Kidney tubule cell (primary cell): ENCODE measurements at places on chromosomes 1 and 21.

GRCh38 chr1:15760520-15761211 lies 2.1 kb downstream of the FBLIM1 start:
- DNase-seq: peak; percentile 75

- no peak for DNase-seq
Measured at GRCh38 chr1:109138358-109138757, 24.4 kb downstream of the ELAPOR1 start.

- no peak for DNase-seq
Measured at GRCh38 chr1:12556368-12556930, 61.6 kb downstream of the DHRS3 start.

GRCh38 chr21:41615613-41616012 lies 107.7 kb upstream of the TMPRSS2 start:
- peak; percentile 48 for DNase-seq

DNA sequence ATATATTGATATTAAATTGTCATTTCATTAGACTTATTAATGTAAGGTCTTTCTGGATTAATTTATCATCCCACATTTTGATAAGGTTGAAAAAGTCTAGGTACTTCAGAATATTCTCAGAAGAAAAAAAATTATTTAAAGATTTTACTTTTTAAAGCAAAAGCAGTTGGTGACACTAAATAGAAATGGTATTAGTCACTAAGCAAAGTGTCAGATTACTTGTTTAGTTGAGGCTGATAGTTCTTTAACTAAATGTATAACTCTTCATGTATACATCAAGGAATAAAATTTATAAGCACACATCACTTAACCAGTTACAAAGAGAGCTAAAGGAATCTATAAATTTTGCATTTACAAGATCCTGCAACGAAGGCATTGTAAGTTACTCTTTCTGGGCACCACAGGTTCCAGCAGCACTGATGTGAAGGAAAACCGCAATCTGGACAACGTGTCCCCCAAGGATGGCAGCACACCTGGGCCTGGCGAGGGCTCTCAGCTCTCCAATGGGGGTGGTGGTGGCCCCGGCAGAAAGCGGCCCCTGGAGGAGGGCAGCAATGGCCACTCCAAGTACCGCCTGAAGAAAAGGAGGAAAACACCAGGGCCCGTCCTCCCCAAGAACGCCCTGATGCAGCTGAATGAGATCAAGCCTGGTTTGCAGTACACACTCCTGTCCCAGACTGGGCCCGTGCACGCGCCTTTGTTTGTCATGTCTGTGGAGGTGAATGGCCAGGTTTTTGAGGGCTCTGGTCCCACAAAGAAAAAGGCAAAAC lies 101.1 kb downstream of the ADARB1 start:
- DNase-seq: no peak

GRCh38 chr1:203456577-203456976 lies 19.0 kb upstream of the PRELP start:
- DNase-seq: no peak

- DNase-seq: peak; percentile 72
Measured at GRCh38 chr1:91864017-91864700, 21.8 kb downstream of the TGFBR3 start.

DNA sequence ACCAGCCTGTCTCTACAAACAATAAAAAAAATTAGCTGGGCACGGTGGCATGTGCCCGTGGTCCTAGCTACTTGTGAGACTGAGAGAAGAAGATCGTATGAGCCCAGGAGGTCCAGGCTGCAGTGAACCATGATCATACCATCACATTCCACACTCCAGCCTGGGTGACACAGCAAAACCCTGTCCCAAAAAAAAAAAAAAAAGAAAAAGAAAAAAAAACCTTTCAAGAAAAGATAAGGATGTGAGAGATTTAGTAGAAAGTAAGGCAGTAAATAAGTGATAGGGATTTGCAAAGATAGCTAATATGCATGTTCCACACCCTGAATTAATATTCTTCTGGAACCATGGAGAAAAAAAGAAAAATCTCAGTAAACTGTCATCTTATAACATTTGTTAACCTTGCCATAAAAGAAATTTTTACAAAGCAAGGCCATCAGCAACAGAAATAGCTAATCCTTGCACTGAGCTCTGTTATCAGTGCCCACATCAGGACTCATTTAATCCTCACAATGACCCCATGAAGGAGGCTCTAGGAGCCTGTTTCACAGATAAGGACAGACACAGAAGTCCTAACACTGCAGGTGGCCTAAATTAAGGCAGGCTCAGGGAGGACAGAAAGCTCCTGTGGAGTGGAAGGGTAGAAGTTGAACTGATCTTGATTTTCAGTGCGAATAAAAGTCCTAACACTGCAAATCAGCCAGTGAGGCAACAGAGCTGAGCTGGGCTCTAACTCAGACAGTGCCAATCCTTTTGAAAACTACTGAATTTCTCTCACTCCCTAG lies 7.6 kb downstream of the GNB1 start:
- peak; percentile 61 for DNase-seq

DNA sequence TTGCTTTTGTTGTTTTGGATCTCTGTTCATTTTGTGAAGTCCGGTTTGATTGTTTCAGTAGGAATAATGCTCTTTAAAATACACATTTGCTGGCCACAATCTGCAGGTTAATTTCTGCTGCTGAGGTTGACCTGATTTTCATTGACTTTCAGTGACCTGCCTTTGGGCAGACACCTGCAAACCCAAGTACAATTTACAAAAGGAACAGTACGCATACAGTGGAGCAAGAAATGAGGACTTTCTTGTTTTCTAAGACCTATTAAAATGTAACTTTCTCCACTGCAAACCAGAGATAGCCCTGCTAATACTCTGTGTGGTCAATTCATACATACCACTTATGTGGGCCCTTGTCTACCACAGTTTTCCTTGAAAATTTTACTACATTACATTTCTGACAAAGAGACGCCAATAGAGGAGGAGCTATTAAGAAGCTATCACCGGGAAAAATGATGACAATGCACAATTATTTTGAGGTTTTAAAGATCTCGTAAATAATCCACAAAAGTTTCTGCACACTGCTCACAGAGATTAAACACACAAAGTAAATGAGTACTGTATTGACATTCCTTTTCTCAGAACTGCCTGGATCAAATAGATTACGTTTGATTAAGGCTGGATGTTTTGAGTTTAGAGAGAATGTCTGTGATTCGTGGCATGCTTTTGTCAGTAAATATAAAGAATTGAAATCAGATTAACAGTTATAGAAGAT lies 141.9 kb downstream of the SDCCAG8 start:
- no peak for DNase-seq

- DNase-seq: peak; percentile 89
Measured at GRCh38 chr1:186187601-186188000, 187.5 kb downstream of the TPR start.

DNA sequence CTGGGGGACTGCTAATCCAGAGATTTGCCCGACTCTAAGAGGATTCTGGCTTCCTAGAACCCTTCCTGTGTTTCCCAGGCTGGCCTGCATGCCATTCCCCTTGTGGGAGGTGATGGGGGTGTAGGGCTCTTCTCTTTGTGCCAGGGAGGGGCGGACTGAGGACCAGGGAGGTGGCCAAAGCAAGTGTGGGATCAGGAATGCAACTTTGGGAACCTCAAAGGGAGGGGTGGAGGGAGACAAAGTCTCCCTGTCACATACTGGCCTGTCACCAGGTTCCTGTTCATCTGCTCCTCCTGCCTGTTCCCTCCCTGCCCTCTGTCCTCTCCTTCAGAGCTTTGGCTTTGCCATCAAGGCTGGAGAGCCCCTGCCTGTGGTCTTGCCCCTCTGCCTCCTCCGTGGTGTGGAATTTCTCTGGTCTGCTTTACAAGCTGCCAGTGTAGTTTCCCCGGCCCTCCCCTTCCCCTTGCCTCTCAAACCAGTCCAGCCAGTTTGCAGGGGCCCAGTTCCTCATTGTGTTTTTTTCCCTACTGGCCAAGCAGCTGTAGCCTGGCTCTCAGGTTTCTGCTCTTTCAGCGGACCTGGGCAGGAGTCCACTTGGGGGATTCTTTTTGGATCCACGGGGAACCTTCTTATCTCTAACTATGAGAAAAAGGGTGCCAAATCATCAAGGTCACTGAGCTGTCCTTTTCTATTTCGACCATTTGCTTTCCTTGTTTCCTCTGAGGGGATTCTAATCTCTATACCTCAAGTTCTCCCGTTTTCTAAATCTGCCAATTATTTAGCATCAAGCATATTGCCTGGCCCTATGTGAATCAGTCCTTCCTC lies 1.8 kb downstream of the CGN start:
- peak; percentile 73 for DNase-seq

DNA sequence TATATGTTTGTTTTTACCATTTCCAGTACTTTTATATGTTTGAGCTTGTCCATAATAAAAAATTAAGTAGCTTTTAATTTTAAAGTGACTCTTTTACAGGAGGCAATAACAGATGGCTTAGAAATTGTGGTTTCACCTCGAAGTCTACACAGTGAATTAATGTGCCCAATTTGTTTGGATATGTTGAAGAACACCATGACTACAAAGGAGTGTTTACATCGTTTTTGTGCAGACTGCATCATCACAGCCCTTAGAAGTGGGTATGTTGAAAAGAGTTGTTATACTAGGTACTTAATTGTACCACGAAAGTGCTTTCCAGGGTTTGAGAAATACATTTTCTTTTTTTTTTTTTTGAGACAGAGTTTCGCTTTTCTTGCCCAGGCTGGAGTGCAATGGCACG lies 46.1 kb downstream of the RNF2 start:
- no peak for DNase-seq

DNA sequence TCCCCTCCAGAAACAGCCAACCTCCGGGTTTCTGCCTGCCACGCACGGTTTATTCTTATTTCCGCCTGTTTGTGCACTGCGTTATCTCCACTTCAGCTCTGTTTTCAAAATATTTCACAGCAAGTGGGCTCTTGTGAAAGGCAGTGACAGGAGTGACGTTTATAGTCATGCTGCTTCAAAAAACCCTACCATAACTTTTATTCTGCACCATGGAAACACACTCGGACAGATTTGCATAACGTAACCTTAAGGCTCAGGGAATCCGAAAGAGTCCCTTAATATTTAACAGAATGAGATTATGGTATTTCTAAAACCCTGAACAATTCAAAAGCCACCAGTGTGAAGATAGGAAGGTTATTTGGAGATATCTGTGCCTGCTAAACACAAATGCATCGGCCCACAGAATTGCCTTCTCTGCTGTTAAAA lies 782 bp upstream of the SDE2 start:
- DNase-seq: peak; percentile 47

DNA sequence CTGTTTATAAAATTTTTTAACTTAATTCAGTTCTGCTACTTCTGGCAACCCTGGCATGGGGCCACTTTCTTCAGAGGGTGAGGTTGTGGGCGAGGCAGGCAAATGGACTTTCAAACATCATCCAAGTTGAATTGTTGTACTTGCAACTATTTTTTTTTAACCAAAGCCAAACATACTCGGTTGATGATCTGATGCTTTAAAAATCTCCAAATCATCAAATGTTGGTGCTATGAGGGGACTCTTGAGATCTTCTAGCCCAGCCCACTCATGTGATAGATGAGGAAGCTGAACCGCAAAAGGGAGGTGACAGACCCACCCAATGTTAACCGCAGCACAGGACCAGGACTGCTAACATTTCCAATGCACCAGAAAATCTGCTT lies 6.7 kb downstream of the SLC1A7 start:
- peak; percentile 60 for DNase-seq

- peak; percentile 74 for DNase-seq
Measured at GRCh38 chr21:14889080-14889810, 175.6 kb downstream of the NRIP1 start.

DNA sequence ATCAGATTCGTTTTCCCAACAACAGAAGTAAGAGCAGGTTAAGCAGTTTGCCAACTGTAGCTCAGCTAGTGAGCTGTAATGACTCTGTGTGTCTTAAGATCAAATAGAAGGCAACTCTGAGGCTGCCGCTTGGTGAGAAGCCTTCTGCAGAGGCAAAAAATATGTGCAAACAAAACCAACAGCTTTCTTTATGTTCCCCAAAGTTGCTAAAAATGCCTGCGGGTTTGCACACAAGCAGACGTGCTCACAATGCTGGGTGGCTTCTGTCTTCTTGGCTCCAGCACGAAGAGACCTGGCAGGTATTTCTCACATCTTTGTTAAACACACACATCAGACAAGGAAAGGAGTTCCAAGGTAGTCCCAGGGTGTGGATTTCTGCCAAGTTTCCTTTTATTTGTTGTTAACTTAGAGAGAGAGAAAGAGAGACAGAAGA lies 158.9 kb upstream of the JUN start:
- peak; percentile 21 for DNase-seq

DNA sequence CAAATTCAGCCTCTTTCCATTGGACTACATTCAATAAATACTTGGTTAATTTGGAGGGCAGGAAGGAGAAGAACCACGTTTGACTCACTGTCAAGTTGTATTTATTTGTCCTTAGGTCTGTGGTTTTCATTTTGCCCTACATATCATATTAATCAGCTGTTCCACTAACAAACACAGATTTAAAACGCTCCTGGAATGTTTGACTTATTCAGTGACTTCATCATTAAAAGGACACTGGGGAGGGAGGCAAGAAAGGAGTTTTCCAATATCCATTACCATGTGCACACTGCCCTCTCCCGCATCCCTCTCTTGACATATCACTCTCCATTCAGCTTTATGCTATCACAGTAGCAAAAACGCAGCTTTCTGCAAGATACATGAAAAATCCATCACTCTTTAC lies 98.2 kb upstream of the C1orf87 start:
- DNase-seq: peak; percentile 47

DNA sequence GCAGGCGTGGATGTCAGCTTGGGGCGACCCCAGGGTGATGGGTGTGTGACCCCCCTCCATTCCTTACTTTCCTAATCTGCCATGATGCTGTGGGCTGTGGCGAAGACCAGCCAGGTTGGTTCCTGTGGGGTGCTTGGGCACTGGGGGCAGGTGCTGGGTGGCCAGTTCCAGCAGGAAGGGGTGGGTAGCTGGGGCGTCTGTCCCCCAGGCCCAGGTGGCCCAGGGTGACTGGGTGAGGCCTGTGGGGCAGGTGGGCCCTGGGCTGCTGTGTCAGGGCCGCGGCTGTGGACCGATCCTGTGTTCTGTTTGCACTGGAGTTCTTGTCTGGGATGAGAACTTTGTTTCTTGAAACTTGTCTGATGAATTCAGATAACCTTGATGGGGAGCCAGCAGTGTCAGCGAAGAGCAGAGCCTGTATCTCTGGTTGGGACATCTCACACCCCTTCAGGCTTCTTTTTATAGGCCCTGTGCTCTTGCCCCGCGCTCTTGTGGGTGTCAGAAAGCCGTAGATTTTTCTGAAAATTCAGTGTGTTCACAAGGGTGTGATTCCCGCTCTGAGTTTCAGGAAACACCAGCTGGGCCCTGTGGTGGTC lies 3.7 kb downstream of the PRKCZ start:
- DNase-seq: no peak
